ENCODE measurements at places on chromosomes 7 and 10.
A peak's percentile ranks its signal among the peaks of the same experiment; 100 is the strongest.

GRCh38 chr10:105837951-105838350, 1196.9 kb downstream of the SORCS3 start:
- DNase-seq = peak; percentile 1

- peak; percentile 84 for DNase-seq
These were observed 194.8 kb upstream of the KMT2E start for GRCh38 chr7:104818961-104819880.

GRCh38 chr10:24907956-24908355, 44.5 kb downstream of the PRTFDC1 start:
- no peak for DNase-seq

GRCh38 chr7:27922907-27923641, 183.1 kb downstream of the TAX1BP1 start:
- DNase-seq = no peak

GRCh38 chr7:44101966-44102845, 1.9 kb upstream of the AEBP1 start:
- DNase-seq = no peak

- no peak for DNase-seq
These were observed 3.2 kb downstream of the COX19 start for GRCh38 chr7:972110-972509.

All from NCI-H69 (cell line).